Aorta (tissue), 5 donors: ENCODE measurements at places on chromosomes 2 and 18. TPM values are rescaled to one million over a fixed set of nuclear protein-coding genes. Genes with fewer than 3 reads are reported as not detected.

Gene SCN1A
- not detected for total RNA-seq

GRCh38 chr2:61906186-61906470, 654 bp downstream of the COMMD1 start:
- no peak for DNase-seq

DNA sequence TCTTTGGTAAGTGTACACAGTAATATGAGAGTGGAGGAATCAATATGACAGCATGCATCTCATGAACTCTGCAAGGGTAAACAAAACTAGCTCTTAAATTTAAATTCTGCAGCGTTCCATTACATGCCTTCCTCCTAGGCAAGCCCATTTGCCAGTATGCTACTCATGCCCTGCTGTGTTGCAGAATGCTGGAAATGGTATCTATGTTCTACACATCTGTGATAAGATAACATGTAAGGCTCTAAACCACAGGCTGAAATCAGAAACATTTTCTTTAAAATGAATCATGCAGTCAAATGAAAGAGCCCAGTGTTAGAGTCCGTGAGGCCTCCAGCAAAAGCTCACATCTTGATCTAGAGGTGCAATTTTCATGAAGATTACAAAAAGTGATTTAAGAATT, 112.8 kb upstream of the FN1 start:
- no peak for DNase-seq

GRCh38 chr2:241867776-241868420, 1.6 kb upstream of the RTP5 start:
- DNase-seq: no peak

GRCh38 chr2:157107460-157107859, 150.0 kb upstream of the GALNT5 start:
- no peak for DNase-seq

DNA sequence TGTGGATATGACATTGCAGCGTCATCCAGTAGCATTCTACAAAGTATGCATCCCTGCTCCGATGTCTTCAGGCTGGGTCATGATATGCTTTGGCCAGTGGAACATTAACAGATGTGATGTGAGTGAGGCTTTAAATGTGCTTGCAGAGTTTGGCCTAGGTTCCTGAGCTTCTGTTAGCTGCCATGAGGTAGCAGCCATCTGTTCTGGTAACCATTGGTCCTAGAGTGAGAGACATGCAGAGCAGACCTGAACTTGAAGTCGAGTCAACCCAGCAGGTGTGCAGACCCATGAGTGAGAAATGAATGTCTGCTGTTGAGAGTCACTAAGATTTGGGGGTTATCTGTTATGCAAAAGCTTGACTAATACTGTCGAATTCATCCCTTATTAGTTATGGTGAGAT, 73.8 kb upstream of the NABP1 start:
- no peak for DNase-seq

DNA sequence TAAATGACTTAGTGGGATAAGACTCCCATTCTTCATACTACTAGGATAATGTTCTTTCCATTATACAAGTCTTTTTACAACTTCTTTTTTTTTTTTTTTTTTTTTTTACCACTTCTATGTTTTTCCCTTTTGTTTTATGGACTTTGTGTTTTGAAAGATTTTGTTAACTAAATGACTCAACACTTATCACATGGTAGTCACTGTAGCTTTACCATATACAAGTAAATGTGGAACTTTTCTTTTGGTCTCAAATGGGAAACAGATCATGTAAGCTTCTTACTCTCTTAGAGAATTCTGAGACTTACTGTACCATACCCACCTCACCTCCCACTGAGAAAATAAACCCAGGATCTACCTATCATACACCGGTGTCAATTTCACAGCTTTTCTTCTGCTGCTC, 590.3 kb upstream of the CDH2 start:
- DNase-seq: no peak

Gene REG3G
- 0.71 TPM for total RNA-seq

- no peak for DNase-seq
These were observed 43.3 kb downstream of the WDFY1 start for GRCh38 chr2:223901854-223902253.

GRCh38 chr2:189466046-189466445, 24.8 kb downstream of the WDR75 start:
- no peak for DNase-seq

DNA sequence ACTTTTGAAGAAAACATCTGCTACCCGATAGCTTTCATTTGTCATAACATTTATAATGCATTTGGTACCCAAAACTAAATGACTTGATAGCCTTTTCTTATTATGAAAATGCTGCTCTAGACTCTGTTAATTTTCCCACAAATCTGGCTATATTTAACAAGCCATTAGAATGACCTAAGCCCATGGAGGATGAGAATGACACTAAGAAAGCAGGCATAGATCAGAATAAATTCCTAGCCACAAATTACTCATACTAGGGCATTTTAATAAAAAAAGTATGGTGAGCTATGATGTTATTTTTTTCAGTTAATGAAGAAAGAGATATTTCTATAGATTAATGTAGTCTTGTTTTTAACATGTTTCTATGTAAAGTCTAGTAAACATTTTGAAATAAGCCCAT, 1728.3 kb downstream of the SUCLG1 start:
- DNase-seq: no peak

GRCh38 chr2:96308248-96308647, 2.9 kb upstream of the SNRNP200 start:
- no peak for DNase-seq

Gene SLC20A1
- 82.6 TPM for total RNA-seq
